ENCODE measurements at places on chromosomes 5 and 9.

- DNase-seq: no peak
These were observed 627 bp downstream of the ARRDC1 start for GRCh38 chr9:137606005-137606621.

GRCh38 chr9:97983589-97984187 is 547 bp downstream of the ANP32B start:
- DNase-seq: peak; percentile 48

DNA sequence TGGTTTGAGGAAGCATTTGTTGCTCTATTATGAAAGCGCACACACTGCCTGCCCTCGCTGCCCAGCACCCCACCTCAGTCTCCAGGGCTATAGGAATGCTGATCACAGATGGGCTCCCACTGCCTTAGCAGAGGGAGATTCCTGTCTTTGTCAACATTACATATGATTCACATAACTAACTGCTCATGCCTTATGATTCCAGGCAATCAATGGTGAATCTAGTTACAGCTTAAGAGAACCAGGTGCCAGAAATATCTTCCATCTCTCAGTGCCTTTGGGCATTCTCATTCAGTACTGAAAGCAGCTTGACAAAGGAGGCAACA is 458.9 kb upstream of the C9orf72 start:
- no peak for DNase-seq

DNA sequence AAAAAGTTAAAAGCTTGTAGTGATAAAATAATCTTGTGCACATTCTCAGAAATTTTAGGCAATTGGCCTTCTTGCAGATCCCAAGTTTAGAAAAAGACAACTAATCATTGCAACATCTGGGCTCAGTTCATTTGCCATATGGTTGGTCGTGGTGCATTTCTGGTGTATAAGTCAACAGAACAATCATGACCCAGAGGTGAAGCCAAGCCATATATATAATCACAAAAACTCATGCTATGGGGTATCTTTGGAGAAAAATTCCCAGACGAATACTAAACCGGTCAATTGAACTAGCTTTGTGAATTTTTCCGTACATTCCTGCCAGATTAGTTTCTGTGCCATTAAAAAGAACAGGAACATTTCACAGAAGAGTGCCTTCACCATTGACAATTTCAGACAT is 50.3 kb downstream of the FYB1 start:
- no peak for DNase-seq

DNA sequence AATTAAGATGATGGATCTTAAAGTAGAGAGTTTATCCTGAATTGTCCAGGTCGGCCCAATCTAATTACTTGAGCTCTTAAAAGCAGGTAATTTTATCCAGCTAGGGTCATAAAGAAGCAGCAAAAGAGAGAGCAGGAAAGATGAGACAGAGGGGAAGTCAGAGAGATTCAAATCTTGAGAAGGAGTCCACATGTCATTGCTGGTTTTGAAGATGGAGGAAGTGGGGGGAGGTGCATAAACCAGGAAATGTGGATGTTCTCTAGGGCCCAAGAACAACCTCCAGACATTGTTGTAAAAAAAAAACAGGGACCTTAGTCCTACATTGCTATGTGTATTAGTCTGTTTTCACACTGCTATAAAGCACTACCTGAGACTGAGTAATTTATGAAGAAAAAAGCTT is 66.4 kb downstream of the SLCO4C1 start:
- DNase-seq: no peak

DNA sequence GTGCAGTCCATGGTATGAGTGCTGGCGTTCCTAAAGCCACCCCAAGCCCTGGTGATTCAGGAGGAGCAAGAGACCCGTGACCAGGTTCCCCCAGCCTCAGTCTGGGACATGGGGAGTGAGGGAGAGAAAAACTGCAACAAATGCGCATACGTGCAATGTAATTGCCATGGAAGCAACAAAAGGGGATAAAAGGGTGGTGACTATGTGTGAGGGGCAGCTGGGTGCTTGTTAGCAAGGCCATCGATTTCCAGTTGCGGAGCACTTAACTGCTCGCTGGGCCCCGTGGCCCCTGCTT is 709 bp upstream of the SH3PXD2B start:
- DNase-seq: no peak

DNA sequence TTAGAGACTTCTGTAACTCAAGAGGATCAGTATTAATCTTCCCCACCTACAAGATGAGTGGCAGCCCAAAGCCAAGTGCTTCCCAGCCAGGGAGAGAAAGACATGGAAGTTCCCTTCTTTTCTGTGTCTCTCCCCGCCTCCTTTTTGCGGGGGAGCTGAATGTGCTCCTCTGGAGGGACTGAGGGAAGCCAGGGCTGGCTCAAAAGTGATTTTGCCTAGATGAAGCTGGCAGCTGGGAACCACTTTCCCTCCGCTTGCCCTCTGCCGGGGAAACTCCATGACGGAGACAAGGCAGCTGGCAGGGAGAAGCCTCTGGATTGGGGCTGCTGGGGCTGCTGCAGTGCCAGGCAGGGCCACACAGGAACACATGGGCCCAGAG is 24.4 kb downstream of the EGR1 start:
- DNase-seq: no peak

- DNase-seq: no peak
These were observed 681.5 kb upstream of the ACO1 start for GRCh38 chr9:31702957-31703356.

DNA sequence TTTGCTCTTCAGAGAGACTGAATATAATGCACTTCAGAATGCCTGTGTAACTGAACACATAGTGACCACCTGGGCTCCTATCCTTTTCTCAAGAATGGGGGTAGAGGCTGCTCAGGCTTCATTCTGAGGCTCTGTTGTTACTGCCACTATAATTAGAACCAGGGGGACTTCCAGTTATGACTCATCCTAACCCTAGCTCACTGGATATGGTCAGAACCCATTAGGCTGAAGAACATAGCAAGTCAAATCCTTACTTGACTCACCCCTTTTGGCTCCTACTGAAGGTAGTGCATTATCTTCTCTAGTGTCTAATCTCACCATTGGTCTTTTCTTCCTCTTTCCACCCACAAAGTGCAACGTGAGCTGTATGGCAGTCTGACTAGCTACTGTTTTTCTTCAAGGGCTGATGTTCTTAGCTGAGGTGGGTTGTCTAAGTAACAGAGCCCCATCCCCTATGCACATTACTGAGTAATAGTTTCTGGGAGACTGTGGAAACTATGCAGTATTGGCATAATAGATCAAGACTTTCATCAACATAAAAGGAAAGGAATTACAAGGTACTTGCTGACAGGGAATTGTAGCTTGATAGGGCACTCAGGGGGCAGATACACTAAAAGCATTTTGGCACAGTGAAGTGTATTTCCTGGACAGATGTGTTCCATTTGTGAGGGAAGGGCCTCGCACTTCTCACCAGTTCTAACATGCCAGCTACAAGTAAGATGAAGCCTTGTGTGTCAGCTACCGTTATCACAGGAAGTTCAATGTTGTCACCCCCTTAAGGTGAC is 431.0 kb upstream of the MEF2C start:
- DNase-seq: no peak

DNA sequence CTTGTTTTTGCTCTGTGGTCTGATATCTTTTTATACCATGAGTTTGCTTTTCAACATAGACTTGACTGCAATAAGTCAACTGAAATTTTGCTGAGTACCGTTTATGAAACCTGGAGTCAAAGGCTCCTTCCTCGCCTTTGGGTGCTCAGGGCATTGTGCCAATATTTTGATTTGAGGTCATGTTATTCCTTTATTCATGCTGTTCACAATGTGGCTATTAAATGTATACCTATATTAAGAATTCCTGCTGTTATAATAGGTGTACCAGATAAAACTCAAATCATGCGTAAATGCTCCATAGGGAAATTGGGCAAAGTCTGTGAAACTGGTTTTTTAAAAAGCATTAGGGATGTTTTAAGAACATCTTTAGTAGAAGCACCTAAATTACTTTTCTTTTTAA is 334.0 kb upstream of the NUDT12 start:
- no peak for DNase-seq

DNA sequence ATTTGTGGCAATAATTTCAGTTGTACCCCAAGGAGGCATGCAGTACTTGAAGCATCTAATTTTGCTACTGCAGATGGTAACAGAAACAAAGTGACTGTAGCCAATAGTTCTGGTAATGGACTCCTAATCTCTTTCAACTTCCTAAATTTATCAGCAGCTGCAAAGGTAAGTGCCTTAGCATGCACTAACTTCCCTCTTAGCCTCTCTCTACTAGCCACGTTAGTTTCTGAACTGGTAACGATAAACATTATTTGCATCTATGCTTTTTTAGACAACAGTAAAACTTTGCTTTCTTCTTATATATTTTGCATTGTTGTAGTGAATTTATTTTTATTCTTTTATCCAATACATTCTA is 6.2 kb upstream of the CKS2 start:
- no peak for DNase-seq

- no peak for DNase-seq
These were observed 510.7 kb upstream of the ACO1 start for GRCh38 chr9:31873722-31874121.

DNA sequence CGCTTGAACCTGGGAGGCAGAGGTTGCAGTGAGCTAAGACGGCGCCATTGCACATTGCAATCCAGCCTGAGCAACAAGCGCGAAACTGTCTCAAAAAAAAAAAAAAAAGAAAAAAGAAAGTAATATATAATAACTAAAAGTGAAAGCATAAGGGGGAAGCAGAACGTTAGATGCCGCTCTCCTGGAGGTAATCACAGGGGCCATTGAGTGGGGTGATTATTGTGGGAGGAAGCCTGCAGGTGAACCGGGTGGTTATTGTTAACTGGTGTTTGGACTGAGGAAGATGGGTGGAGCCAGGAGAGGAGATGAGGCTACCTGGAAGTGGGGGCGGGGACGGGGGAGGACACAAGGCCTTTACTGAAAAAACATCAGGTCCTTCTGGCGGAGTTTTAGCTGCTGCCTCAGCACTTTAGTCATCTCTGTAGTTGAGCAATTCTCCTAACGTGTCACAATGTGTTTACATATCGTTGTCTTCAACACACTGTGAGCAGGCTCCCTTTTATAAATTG is 5.3 kb upstream of the TJP2 start:
- no peak for DNase-seq

GRCh38 chr5:141850786-141851185 is 27.4 kb downstream of the PCDH1 start:
- no peak for DNase-seq

GRCh38 chr9:5513966-5514616 is 3.8 kb downstream of the PDCD1LG2 start:
- DNase-seq: no peak

DNA sequence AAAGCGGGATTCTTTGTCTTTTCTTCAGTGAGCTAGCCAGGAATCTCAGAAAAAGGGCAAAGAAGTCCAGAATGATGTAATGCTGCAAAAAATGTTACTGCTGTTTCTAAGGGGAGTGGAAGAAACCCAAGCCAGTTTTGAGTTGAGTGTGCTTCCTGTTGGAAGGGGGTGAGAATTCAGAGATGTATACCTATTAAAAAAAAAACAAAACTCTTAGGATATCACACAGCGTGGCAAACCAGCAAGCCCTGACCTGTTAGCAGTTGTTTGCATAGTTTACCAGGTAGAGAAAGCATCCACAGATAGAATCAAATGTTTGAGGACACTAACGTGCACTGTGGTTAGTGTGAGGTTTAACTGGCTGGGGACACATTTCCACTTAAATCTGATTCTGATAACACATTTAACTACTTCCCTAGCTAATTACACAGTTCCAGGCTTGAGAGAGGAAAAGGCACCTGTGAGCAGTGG is 11.4 kb downstream of the BASP1 start:
- no peak for DNase-seq

Data from right renal pelvis (tissue), 4 donors.